ENCODE measurements at places on chromosomes 3 and 15. TPM values are rescaled to one million over a fixed set of nuclear protein-coding genes. Genes with fewer than 3 reads are reported as not detected.

Gene MFGE8
- 121 TPM for polyA plus RNA-seq

DNA sequence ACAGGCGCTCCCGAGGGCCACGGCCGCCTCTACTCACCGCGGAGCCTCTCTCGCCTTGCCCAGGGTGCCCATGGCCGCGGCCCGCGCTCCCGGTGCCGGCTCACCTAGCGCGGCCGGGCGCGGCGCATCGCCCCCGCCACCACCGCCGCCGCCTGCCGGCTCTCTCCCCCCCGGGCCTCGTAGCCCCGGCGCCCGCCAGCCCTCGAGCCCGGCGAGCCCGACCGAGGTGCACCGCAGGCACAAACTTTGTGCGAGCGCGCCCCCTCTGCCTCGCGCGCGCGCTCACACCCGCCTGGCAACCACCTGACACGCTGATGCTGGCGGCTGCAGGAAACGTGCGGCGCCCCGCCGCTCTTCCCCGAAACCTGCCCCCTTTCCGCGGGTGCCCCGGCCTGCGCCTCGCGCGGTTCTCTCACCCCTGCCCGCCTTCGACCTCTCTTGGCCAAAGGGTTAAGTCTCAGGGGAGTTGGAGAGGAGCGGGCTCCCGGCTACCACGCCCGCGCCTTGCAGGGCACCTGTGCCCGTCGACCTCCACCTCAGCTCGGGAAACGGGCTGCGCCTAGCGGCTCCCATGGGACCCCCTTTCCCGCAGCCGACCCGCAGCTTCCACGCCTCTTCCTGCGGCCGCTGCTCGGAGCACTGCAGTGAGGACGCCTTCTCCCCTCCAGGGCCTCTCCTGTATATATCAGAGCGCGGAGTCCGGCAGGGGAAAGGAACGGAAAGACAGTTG is at the start of gene RASGRP1:
RASGRP1 (minus strand) TSS at position 258 of the 730 bp plus-strand sequence; CDS start at position 72, 186 bp downstream.
- DNase-seq = peak; percentile 47

DNA sequence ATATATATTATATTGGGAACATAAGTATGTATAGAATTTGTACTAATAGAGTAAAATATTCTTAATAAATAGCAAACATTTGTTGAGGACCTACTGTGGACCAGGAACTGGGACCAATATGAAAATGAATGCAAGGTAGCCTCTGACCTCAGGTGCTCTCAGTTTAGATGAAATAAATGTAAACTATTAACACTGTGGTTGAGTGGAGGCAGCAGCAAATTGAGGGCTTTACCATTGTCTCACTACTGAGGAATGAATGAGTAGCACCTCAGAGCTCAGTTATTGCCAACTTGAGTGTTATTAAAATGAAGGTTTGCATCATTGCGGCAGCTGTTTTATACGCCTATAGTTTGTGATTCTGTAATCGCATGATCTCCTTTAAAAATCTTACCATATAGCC is 90.9 kb upstream of the CGNL1 start:
- no peak for DNase-seq

- DNase-seq = no peak
Measured at GRCh38 chr3:31932990-31933389, 48.1 kb downstream of the OSBPL10 start.

Gene HYAL2
- polyA plus RNA-seq = 79.2 TPM

DNA sequence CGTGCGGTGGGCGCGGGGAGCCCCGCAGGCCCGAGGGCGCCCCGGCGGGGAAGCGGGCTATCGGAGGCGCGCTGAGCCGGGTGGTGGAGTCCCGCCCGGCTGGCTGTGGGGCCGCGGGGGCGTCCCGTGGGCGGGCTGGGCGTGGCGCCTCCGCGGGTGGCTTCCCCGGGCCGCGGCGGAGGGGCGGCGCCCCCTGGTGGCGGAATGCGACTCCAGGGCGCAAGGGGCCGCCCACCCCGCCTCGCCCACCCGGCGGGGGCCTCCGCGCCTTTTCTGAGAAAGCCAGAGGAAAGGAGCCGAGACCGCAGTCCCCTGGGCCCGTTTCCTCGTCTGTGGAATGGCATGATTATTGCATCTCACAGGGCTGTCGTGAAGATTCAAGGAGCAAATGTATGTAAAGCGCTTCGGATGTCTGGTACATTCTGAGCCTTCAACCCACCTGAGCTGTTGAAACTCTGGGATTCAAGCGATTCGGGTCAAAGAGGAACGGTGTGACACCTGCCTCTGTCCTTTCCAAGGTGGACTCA is 31.9 kb upstream of the RAB6B start:
- DNase-seq = peak; percentile 53

- no peak for DNase-seq
Measured at GRCh38 chr3:141375381-141376301, 7.3 kb downstream of the ZBTB38 start.

DNA sequence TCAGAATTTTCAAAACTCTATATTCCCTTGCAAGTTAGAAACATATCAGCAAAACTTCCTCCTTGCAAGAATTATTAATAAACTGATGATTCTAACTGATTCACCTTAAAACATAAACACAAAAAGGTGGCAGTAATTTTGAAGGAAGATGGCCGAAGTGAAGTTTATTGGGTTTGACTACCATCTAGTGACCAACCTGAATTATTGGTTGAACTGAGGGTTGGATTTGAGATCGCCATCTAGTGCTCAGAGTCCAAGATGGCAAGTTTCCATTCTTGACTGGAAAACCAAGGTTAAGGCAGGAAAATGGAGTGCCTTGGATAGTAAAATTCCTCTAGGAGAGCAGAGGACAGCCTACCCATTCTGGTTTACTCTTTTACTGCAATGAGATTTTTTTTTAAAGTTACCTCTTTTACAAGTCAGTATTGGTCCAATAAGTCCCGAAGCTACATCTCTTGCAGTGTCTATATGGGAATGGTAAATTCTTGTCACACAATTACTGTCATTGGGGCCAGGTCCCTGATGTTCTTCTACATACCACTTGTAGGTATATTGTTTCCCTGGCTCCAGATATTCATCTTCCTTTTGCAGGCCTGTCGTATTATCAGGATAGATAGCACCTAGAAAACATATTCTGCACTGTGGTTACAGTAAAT is 51.6 kb upstream of the CP start:
- peak; percentile 80 for DNase-seq

- DNase-seq = peak; percentile 32
Measured at GRCh38 chr3:12662593-12663400, 1.1 kb downstream of the RAF1 start.

DNA sequence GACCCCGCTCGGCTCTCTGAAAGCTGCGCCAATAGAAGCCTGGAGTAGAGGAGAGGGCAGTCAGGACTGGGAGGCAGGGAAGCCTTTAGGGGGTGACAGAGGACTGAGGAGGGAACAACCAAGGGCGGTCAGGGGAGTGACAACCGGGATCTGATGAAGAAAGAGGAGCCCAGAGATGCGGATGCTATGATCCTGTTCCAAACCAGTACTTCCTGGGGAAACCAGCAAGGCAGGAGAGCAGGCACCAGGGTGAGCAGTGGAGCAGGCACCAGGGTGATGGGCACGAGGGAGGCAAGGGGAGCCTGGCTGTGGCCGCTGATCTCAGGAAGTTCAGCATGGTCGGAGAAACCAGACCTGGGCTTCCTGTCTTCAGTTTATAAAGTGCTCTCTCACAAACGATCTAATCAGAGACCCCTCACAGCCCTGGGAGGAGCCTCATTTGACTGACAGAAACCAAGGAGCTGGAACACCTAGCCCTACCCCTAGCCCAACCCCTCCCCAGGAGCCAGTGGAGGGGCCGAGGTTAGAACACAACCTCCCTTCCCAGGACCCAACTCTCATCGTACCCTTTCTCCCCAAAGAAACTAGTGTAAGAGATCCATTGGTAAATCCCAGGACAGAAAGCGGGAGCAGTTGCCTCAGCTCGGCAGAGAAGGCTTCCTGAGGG is 34.9 kb downstream of the CCDC33 start:
- no peak for DNase-seq

Gene MAP4
- 171 TPM for polyA plus RNA-seq

DNA sequence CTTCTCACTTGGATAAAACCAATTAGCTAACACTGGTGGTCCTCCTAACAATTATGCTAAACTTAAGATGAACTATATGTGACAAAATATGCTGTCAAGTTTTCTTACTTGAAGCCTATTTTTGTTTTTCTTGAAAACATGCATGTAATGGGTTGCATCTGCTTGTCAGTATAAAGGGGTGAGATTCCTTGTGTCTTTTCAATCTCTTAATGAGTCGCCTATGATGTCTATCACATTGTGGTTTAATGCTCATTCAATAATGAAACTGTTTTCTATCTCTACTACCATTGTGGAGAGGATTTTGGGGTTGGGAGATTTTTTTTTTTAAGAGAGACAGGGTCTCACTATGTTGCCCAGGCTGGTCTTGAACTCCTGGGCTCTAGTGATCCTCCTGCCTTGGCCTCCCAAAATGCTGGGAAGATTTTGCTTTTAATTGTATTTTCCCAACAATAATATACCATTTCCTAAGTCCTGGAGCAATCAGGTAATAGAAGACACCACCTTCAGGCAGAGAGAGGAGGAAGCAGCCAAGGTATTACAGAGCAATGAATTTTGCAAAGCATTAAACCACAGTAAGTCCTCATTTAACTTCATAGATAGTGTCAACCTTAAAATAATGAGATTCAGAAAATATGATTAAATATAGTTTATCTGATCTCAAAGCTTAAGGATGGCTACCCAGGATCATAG is 17.4 kb upstream of the TRMT10C start:
- peak; percentile 45 for DNase-seq

DNA sequence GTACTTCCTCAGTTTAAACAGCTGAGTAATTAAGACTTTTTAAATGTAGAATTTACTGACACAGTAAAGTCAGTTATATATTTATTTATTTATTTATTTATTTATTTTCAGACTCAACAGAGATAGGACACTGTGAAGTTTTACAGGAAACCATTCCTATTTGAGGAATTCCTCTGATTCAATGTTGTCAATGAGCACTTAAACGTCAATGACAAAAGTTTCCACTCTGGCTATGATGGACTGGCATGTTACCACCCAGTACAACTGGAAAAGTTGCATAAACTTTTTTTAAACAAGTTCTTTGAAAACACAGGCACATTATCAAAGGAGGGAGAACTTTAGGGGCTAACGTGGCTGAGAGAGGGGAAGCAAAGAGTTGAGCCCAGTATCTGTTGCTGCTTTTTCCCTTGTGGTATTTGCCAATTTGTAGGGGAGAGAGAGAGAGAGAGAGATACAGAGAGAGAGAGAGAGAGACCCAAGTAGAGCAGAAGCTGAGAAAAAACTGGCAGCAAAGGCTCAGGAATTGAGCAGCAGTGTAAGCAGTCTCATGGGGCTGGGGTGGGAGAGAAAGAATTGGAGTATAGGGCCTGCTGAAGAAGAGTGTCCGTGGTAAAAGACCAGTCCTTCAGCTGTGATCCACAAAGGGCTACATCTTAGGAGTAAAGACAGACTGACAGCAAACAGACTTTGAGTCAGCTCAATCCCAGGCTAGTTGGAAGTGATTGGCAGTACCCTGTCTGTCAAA is 18.3 kb upstream of the ACTC1 start:
- no peak for DNase-seq

GRCh38 chr15:60373327-60373726 is 24.5 kb downstream of the ANXA2 start:
- no peak for DNase-seq

Gene CCR3
- polyA plus RNA-seq = 0.35 TPM

DNA sequence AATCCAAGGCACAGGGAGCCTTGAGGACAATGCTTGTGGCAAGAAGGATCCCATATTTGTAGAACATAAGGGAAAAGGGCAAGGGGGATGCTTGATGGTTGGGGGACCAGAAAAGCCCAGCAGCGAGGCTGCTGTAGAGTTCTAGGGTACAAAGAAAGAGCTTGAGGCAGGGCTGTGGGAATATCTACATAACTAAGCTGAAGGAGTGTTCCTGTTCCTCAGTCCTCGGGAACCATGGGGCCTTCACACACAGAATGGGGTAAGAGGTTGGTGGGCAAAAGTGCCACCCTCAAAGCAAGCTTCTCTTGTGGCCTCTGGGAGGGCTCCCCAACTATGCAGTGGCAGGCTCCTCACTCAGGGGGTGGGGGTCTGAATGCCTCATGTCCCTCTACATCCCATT is 6.5 kb upstream of the FRMD4B start:
- no peak for DNase-seq

- DNase-seq = no peak
Measured at GRCh38 chr3:162938083-162938482, 1441.5 kb downstream of the OTOL1 start.

DNA sequence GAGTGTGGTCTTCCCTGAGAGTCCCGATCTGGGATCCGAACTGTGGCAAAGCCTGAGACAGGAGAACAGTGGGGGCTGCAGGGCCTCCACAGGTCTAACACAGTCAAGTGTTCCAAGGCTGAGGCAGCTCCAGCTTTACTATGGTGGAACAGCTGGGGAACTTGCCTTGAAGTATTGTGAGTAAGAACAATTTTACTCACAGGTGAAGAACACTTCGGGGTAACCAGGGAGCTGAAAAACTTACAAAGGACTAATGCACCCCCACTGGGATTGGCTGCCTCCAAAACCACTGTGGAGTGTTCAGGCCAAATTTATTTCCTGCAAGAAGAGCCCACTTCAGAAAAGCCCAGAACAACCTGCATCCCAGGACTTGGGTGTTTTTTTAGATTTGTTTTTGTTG is 25.4 kb downstream of the ZIC4 start:
- DNase-seq = no peak

Gene PIGB
- 20.4 TPM for polyA plus RNA-seq

Gene LRTM1
- not detected for polyA plus RNA-seq

Gene JMJD7
- 14.4 TPM for polyA plus RNA-seq

GRCh38 chr3:186281176-186281575 is 80.9 kb downstream of the DGKG start:
- no peak for DNase-seq

GRCh38 chr3:27666708-27667107 is 55.4 kb downstream of the EOMES start:
- DNase-seq = peak; percentile 49

- no peak for DNase-seq
Measured at GRCh38 chr3:31724651-31725050, 191.9 kb downstream of the STT3B start.

GRCh38 chr3:70400194-70400593 is 87.8 kb upstream of the MDFIC2 start:
- DNase-seq = no peak

GRCh38 chr15:68679961-68680371 is 101.2 kb downstream of the CORO2B start:
- no peak for DNase-seq

Gene FRMD4B
- 80.2 TPM for polyA plus RNA-seq

GRCh38 chr15:38602910-38603670 is 38.5 kb upstream of the RASGRP1 start:
- no peak for DNase-seq

GRCh38 chr15:39273717-39274411 is 307.0 kb upstream of the THBS1 start:
- DNase-seq = peak; percentile 70

Gene CYP8B1
- 0.28 TPM for polyA plus RNA-seq

DNA sequence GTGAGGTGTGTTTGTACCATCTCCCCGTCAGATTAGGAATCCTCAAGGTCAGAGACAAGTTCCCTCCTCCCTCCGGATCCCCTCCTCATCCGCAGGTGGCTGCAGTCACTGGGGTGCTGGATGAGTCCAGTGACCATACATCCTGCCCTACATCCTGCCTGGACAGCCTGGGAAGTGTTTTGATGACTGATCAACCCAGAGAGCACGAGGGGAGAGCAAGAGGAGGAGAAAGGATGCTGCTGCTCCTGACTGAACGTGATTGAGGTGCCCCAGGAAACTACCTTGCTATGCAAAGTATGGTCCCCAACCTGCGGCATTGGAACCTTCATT is 65.1 kb downstream of the SLC12A8 start:
- no peak for DNase-seq

Data from right lung (tissue), 10 donors.